RCC 7860 (cell line): ENCODE measurements at places on chromosomes 5 and 9.
A peak's percentile ranks its signal among the peaks of the same experiment; 100 is the strongest.

- no peak for DNase-seq
These were observed 183.7 kb downstream of the TAF11L14 start for GRCh38 chr5:17817990-17818389.

GRCh38 chr9:133709015-133709611, 29.0 kb downstream of the SARDH start:
- DNase-seq: no peak

GRCh38 chr5:133935667-133935940, 32.8 kb downstream of the C5orf15 start:
- DNase-seq: no peak

DNA sequence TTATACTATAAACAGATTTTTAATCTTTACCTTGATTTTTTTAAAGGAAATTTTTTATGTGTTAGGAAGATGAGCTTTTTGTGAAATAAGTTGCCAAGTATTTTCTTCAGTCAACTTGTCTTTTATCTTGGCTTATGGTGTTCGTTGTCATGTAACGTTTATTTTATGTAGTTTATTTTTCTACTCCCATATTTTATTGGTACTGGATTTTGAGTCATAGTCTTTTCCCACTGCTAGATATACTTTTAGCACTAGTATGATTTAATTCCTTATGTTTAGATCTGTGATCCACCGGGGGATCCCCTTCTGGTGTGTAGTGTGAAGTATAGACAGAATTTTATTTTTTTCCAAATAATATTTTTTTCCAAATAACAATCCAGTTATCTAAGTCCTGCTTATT, 54.2 kb downstream of the DENND4C start:
- no peak for DNase-seq

GRCh38 chr5:157554179-157555036, 21.2 kb downstream of the ADAM19 start:
- DNase-seq: no peak

- DNase-seq: peak; percentile 81
These were observed 34.8 kb upstream of the TRIO start for GRCh38 chr5:14108170-14108996.

DNA sequence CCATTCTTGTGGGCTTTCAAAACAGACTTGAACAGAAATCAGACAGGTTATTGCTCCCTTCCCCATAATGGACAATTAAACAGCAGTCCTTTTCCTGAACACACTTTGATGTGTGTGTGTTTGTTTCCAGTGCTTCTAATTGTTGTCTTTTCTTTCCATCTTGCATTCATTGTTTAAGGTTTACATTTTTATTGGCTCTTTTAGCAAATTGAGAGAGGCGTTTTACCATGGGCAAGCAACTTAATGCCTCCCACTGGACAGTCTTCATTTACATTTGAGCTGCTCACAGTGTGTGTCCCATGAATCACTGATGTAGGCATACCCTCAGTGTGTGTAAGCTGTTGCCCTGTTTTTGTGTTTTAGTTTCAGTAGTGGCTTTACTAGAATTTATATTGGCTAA, 25.0 kb downstream of the WDR36 start:
- DNase-seq: no peak

DNA sequence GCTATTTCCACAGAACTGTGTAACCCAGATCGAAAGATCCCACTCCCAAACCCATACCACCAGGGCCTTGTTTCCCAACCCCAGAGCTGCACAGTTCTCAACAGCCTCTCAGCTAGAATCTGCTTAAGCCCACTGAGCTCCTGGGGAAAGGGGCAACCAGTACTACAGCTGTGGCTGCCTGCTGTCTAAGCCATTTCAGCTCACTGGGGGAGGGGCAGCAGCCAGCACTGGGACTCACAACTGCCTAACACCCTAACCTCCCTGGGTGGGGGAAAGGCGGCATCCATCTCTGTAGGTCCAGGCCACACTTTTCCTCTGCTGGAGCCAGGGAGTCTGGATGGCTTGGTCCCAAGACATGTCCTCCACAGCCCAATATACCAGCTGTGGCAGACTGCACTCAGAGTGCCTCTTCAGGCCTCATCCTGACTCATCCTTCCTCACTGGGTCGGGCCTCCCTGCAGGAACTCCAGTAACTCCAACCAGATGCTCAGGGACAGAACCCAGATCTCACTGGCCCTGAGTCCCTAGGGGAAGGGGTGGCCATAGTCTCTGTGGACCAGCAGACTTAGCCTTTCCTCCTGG, 241.4 kb downstream of the HINT1 start:
- no peak for DNase-seq

GRCh38 chr5:107402434-107403227, 268.1 kb downstream of the EFNA5 start:
- no peak for DNase-seq

DNA sequence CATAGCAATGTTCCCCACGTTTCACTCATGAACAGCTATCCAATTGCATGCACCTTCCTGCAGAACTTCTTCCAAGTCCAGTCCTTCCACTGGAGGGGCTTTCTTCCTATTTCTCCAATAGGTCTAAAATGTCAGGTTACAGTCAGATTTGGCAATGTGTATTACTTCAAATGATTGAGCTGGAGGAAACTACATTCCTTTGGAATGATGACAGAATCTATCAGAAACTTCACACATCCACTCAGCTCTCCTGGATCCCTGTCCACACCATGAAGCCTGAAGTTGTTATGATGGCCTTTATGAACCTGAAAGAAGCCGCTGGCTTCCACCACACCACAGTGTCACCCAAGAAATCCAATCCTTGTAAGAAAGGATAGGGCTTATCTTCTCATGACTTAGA, 32.2 kb downstream of the FBXW2 start:
- no peak for DNase-seq

DNA sequence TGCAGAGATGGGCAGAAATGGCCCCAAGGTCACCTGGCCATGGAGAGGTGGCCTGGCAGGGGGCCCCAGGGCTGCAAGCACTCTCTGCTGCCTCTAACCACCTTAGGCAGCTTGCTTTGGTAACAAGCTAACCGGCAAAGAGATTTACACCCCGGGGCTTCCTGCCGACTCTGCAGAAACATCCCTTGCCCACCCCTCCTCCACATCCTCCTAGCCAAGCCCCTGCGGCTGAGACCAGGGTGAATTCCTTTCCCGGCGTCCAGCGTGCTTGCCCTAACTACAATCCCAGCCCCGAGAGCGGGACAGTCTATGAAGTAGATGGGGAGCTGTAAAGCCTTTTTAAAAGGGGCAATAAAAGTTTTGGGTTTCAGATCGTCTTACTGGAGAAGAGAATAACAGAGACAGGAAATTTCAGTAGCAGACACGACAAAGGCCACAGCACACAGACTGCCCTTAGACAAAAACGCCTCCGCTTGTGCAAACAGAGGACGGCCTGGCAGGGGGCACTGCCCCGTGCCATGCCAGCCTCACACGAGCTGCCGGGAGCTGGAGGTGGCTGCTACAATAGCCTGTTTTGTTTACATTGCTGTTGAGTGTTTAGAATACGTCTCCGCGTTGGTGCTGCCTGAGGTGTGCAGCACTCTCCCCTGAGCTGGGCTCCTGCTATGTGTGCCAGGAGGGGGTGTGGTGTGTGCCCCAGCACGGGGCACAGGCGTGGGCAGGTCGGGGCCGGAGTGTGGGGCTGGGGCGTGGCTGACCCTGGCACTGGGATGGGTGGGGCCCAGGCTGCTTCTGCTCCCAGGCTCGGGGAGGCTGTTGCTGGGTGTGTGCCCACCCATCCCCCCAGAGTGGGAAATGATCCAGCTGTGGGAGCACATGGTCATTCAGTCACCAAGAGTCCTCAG, 15.3 kb downstream of the MYMK start:
- no peak for DNase-seq

GRCh38 chr9:1647776-1648175, 367.4 kb upstream of the SMARCA2 start:
- DNase-seq: peak; percentile 8

GRCh38 chr9:15354713-15355112, 47.7 kb upstream of the TTC39B start:
- DNase-seq: no peak

DNA sequence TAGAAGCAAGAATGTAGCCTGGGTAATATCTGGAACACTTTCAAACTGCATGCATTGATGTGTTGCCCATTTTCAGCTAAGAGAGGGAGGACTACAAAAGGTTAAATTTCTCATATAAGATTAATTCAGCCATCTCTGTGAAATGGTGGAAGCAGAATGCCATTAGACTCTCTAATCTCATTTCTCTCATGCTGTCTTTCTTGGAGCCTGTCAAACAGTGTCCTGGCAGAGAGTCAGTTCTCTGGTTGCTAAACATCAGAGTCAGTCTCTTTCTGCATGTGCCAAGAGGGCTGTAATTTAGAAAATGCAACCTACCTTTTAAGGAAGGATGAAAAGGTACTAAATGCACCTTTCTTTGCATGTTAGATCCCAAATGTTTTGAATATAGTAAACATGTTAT, 910 bp upstream of the GARNL3 start:
- no peak for DNase-seq

DNA sequence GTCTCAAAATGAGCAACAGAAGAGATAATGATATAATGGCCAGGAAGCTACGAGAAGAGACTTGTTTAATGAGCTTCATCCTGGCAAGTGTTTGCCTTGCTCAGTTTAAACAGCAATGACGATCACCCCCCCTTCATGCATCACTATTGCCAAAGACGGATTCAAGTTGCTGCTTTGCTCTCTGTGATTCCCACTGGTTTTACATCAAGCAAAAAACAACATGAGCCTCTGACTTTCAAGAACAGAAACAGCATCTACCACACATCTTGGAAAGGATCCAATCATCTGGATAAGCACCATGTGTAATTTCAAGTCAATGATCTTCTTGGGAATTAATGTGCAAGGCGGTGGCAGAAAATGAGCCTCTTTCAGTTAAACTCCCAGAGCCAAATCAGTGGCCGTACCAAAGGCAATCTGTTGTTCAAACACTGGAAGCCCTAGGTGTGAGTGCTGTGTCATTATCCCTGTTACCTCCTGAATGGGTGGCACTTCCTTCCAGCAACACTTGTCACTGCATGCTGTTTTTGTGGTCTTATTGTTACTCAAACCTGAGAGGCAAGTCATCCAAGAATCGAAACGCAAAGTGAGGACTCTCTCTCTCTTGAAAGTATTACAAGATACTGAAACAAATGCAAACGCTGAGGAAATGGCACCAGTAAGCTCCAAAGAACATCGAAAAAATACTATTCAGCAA, 72.8 kb downstream of the MED27 start:
- no peak for DNase-seq

DNA sequence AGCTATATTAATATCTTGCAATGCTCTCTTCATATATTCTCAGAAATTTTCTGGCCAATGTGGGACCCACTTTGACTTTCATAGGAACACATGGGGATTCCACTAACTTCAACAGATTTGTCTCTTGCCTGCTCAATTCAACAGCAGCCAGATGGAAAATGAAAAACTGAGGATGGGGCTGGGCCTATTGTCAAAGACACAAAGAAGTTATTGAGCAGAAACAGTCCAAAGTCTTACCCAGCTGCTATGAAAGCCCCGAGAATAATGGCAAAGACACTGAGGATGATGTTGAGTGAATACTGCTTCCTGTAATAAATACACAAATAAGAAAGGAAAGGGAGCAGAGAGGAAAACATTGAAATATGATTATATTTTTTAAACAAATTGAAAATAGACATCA, 32.6 kb downstream of the SLC35D2 start:
- no peak for DNase-seq

GRCh38 chr5:36688722-36689121, 82.3 kb downstream of the SLC1A3 start:
- no peak for DNase-seq

DNA sequence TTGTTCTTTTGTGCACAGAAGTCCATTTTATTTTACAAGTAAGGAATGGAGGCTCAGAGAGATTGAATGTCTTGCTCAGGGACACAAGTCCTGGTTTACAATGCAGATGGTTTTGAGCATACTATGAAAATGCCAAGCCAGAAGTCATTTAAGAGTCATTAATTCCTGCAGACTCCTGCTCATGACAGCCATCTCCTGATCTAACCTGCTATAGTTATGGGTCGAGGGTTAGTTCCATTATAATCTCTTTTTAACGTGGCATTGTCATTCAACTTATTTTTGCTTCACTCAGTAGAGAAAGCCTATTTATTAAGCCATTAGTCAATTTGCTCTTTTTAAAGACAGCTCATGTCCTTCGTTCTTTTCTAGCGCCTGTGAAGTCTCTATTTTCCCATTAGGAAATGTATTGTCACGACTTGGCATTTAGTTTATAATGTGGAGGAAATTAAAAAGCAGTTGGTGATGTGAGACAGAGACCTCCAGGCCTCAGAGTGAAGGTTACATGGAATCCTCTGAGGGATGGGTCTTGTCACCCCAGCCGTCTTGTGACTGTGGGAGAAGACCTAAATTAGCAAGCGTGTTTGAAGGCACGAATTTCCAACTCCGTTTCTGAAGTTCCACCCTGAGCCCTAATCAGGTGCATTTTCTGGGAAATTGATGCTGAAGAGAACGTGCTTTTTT, 84.1 kb downstream of the ACTBL2 start:
- DNase-seq: no peak

GRCh38 chr9:136529516-136530460, 16.1 kb downstream of the NOTCH1 start:
- DNase-seq: no peak

GRCh38 chr5:76874088-76874581, 24.3 kb downstream of the S100Z start:
- DNase-seq: no peak

DNA sequence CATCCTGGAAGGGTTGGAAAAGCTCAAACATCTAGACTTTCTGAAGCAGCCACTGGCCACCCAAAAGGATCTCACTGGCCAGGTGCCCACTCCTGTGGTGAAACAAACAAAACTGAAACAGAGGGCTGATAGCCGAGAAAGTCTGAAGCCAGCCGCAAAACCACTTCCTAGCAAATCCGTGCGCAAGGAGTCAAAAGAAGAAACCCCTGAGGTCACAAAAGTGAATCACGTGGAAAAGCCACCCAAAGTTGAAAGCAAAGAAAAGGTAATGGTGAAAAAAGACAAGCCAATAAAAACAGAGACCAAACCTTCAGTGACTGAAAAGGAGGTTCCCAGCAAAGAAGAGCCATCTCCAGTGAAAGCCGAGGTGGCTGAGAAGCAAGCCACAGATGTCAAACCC, 87.6 kb downstream of the MAP1B start:
- no peak for DNase-seq

DNA sequence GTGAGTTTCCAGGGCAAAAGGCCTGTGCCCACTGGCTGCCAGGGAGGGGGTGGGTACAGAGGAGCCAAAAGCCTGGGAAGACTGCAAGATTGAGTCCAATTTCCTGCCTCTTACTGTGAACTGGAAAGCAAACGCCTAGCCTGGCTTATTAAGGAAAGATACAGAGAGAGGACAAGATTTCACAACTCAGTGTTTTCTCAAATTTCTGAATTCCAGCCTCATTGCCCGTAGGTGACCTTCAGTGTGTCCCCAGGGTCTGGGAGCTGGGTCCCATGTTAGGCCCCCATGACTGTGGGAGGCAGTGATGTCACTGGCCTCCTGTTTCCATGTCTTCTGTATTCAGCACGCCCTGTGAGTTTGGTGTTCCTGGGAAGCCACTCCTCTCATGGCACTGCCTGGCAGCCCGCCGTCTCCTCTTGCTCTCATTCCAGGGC, 60.6 kb upstream of the PTPN3 start:
- no peak for DNase-seq

DNA sequence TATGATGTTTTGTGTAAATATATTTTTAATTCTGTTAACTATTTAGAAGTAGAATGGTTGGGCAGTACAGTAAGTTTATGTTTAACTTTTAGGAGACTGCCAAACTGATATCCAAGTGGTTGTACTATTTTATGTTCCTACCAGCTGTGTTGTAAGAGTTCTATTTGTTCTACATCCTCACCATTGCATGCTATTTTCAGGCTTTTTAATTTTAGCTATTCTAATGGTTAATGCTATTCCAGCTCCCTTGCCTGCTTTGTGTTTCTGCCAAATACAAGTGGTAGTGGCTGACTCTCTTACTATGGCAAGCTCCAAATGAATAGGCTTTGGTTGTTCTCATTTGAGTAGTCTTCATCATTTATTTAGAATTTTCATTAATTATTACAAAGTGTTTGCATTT, 476.4 kb downstream of the KIF4B start:
- no peak for DNase-seq
